Thymus (tissue), 14 donors: ENCODE measurements at places on chromosomes 11 and 22. TPM values are rescaled to one million over a fixed set of nuclear protein-coding genes. Genes with fewer than 3 reads are reported as not detected.

Gene SLC5A12
- polyA plus RNA-seq = 0.18 TPM

- no peaks in the 10 kb centered on the region for H3K36me3 ChIP-seq
- peaks cover 2% of the 10 kb centered on the region for H3K27me3 ChIP-seq
- no peak overlapping the region for H3K4me3 ChIP-seq
- H3K4me1 ChIP-seq = no peaks in the 10 kb centered on the region
- no peak overlapping the region for H3K27ac ChIP-seq
- DNase-seq = no peak
Observed at GRCh38 chr22:17347724-17348123, 21.5 kb upstream of the CECR2 start.

DNA sequence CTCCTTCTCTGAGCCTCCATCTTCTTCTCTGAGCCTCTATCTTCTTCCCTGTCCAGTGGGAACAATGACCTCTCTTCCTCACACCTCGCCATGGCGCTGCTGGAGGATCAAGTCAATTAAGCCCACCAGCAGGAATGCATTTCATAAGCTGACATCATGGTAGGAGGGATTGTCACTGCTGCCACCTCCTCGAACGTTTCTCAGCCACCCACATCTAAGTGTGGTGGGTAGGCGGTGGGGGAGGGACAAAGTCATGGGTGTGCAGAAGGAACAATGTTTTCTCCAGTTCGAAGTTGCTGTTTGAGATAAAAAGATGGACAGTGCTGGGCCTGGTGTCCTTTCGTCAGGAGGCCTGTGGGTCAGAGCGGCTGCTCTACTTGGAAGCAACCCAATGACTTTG lies 44.0 kb downstream of the DHCR7 start:
- no peaks in the 10 kb centered on the region for H3K27me3 ChIP-seq
- no peak overlapping the region for H3K27ac ChIP-seq
- no peak for DNase-seq
- no peaks in the 10 kb centered on the region for H3K4me1 ChIP-seq
- no peaks in the 10 kb centered on the region for H3K36me3 ChIP-seq

Gene CCDC88B
- polyA plus RNA-seq = 480 TPM

Gene KRTAP5-9
- 0.48 TPM for polyA plus RNA-seq

DNA sequence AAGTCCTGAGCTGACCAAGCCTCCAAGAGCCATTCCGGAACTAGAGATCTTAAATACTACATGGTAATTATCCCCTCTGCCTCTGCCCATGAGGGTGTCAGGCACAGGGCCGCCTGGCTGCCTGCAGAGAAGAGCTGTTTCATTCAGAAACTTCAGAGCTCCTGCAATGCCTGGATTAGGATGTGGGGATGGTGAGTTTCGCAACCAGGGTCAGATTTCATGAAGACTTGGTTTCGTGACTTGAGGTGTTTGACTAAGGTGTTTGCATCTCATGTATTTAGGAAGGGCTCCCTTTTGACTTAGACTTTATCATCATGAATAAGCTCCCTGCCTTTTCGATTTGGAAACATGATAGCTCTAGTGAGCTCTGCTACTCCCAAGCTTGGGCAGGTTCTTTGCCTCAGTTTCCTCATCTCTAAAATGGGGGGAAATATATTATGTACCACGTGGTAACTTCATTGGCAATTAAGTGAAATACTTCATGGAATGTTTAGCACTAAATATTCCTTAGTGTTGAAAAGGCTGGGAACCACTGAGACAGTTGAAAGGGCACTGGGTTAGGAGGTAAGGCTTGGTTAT lies 9.1 kb downstream of the TIMP3 start:
- no peaks in the 10 kb centered on the region for H3K27me3 ChIP-seq
- no peak overlapping the region for H3K4me3 ChIP-seq
- no peaks in the 10 kb centered on the region for H3K36me3 ChIP-seq
- H3K27ac ChIP-seq = no peak overlapping the region
- DNase-seq = no peak

Gene OR52E5
- 0.05 TPM for polyA plus RNA-seq

Gene TRMT112
- 294 TPM for polyA plus RNA-seq

DNA sequence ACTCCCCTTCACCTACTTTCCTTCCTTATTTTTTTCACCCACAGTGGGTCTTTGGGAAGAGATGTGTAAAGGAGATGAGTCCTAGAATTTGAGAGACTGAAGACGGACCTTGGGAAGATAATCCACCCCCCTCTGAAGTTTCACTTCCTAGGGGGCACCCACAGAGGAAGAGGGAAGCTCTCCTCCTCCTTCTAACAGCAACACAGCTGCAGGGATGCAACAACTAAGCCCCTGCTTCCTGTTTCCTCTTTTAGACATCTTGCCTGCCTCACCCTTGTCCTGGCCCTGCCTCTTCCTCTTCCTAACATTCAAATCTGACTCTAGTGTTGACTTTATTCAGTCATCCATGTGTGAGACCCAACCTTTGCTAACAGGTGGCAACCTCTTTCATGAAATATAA lies 424.6 kb downstream of the BUD13 start:
- no peaks in the 10 kb centered on the region for H3K4me1 ChIP-seq
- no peak overlapping the region for H3K4me3 ChIP-seq
- H3K27me3 ChIP-seq = no peaks in the 10 kb centered on the region
- H3K27ac ChIP-seq = no peak overlapping the region
- no peaks in the 10 kb centered on the region for H3K36me3 ChIP-seq

DNA sequence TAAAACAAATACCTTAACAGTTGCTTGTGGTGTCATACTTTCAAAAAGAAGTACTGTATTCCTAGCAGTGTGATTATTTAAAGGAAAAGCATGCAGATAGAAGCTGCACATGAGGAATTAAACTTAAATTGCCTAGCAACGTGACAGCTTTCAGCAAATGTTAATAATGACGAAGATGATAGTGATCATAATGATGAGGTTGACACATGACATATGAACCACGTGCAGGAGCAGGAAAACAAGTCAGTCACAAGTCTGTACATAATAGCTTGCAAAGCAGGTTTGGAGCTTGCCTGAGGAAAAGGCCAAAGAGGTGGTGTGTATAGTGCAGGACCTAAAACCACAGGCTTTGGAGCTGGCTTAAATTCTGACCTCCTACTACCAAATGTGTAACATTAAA lies 30.6 kb upstream of the PIK3C2A start:
- no peak for DNase-seq
- H3K4me1 ChIP-seq = no peaks in the 10 kb centered on the region
- H3K4me3 ChIP-seq = no peak overlapping the region
- H3K27me3 ChIP-seq = no peaks in the 10 kb centered on the region
- H3K36me3 ChIP-seq = no peaks in the 10 kb centered on the region

Gene HEPHL1
- 0.27 TPM for polyA plus RNA-seq
